ENCODE measurements at places on chromosomes 3 and 15.
A peak's percentile ranks its signal among the peaks of the same experiment; 100 is the strongest.

DNA sequence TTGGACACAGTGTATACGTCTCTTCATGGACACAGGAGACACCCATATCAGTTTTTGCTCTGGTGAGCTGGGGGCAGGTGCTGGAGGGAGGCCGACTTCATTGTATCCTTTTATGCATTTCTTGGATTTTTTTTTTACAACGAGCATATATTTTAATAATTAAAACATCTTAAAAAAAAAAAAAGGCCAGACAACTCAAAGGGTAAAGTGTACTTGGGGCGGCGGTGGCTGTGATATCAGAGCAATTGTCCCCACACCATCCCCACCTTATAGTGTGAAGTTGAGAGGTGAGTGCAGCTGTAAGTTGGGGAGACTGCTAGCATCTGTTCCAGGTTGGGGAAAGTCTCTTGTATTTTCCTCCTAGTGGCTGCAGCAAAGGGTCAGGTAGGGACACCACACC is 12.0 kb upstream of the PLXNA1 start:
- DNase-seq = no peak

DNA sequence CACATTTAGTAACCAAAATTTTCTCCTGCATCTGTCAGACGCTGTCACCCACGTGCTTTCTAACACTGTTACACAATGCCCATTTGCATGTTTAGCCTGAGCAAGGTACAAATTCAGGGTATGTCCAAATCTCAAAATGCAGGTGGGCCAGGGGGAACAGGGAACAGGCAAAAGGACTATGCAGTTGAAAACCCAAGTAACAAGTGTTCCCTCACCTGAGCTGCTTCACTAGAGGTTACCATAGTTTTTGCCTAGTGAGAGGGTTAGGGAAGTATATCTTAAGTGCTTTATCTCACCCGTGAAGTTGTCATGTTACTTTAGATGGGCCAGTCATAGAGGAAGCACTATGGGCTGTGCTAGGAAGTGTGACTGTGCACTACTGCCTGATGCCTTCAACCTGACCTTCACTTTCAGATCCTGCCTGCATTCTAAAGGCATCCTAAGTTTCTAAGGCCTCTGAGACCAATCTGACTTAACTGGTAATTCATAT is 6.0 kb upstream of the TMEM87A start:
- no peak for DNase-seq

GRCh38 chr3:136728918-136729317 is 23.3 kb downstream of the STAG1 start:
- no peak for DNase-seq

GRCh38 chr3:189292667-189293484 is 121.1 kb downstream of the TPRG1 start:
- DNase-seq = no peak

DNA sequence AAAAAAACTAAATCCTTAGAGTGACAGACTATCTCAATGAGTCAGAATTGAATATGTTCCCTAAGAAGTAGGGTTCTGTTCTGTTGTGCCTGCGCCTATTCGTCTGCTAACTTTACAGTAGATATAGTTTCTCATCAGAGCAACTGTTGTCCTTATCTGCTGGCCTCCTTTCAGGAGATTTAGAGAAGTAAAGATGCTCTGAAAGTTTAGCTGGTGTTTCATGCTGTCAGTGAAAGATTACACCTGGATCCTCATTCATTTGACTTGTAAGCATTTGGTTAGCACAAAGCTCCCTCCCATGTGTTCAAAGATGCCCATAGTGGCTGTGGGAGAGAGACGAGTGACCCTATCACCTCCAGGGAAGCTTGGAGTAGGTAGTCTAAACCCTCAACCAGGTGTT is 35.0 kb downstream of the SUCNR1 start:
- DNase-seq = no peak

- DNase-seq = peak; percentile 23
Observed at GRCh38 chr3:4474683-4475490, 7.8 kb upstream of the SUMF1 start.

DNA sequence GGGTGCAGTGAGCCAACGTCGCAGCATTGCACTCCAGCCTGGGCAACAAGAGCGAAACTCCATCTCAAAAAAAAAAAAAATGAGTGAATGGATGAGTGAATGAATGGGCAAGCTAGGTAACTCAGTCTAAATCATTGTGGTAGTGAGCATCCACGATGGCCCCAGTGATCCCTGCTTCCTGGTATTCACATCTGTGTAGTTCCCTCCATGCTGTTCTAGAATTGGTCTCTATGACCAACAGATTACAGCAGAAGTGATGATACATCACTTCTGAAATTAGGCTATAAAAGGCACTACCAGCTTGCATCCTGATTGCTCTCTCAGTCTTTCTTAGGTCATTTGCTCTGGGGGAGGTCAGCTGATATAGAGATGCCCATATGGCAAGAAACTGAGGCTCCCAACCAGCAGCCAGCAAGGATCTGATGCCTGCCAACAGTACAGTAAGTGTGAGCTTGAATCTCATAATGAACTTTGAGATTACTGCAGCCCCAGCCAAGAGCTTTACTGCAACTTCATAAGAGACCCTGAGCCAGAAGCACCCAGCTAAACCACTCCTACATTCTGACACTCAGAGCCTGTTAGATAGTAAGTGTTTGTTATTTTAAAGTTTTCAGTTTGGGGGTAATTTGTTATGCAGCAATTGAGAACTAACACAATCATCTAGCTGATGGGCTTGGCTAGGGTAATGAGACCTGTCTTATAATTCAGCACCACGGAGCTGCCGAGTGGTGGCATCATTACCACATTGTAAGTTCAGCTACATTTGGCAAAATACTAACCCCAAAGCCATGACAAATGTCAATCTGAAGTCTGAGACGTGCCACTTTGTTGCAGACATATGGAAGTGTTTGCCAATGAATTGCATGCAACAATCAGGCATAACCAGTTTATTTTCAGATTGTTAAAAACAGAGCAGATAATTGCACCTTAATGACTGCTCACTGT is 53.0 kb downstream of the KLHL6 start:
- DNase-seq = no peak

GRCh38 chr3:171345107-171345843 is 114.9 kb downstream of the TNIK start:
- no peak for DNase-seq

- no peak for DNase-seq
Observed at GRCh38 chr15:91717811-91718210, 135.7 kb upstream of the SLCO3A1 start.

- DNase-seq = no peak
Observed at GRCh38 chr15:82871358-82871757, 61.9 kb downstream of the WHAMM start.

DNA sequence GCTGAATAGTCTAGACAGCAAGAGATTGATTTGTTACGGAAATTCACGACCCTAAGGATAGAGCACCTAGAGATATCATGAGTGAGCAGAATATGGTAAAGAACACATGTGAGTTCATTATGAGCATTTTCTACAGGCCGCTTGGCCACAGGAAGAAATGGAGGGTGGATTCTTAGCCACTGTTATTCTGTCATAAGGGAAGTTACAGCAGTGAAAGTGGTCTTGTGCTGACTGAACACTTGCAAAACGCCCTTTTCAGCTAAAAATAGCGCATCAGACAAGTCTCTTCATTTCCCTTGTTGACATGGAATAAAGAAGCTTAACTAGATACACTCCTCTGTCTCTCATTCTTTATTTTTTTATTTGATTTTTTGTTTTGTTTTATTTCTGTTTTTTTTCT is 19.8 kb downstream of the DGKG start:
- DNase-seq = no peak

- DNase-seq = no peak
Observed at GRCh38 chr15:38844736-38845135, 280.1 kb upstream of the RASGRP1 start.

- DNase-seq = no peak
Observed at GRCh38 chr3:141237701-141238521, 6.3 kb downstream of the PXYLP1 start.

- no peak for DNase-seq
Observed at GRCh38 chr3:112687616-112688015, 46.7 kb upstream of the CCDC80 start.

DNA sequence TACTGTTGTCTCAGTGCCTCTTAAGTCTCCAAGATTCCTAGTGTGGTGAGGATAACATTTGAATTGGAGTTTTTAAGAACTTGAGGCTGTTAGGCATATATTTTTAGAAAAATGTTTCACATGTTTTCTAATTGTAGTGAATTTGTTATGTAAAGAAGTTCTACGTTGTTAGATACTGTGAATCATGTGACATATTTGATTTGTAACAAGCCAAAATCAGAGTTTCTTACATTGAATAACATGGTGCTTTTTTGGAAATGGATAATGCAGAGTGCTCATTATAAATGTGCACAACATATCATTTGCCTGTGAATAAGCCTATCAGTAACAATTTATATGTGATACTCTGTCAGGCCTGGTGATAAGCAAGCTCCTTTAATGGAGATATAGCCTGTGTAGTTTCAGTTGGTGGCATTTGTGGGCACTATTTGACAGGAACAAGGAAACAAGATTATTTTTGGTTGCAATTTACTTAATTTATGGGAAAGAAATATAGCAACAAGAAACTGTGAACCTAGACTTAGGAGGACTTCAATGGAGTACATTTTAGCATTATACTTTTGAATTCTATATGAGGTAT is 328.8 kb downstream of the ARPP21 start:
- no peak for DNase-seq

GRCh38 chr3:183394150-183394549 is 34.3 kb downstream of the MCF2L2 start:
- DNase-seq = no peak

DNA sequence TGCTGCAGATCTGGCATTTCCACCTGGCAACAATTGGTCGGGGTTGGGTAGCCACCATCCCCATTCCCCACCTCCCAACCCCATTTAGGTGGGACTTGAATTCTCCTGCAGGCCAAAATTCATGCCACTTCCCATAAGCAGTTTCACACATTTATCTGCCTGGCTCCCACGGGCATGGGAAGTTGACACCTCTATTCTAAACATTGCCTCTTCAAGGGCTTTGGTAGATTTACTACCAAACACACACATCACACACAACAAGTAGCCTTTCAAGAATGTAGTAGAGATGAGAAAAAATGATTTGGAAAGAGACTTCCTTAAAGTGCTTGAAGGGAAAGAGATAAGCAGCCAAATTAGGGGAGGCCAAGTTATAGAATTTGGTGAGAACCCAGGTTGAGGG is 30.9 kb downstream of the ZBTB38 start:
- DNase-seq = no peak

Data from naive B cell (primary cell).